ENCODE measurements at places on chromosomes 12 and 14. TPM values are rescaled to one million over a fixed set of nuclear protein-coding genes. Genes with fewer than 3 reads are reported as not detected.

Gene TRPV4
- total RNA-seq = 0.10 TPM

- H3K4me3 ChIP-seq = no peak overlapping the region
- H3K36me3 ChIP-seq = no peaks in the 10 kb centered on the region
- H3K27ac ChIP-seq = no peak overlapping the region
- peak; percentile 51 for DNase-seq
- H3K4me1 ChIP-seq = no peaks in the 10 kb centered on the region
Measured at GRCh38 chr14:30283822-30284446, 275.0 kb upstream of the G2E3 start.

GRCh38 chr12:40224439-40225291 lies at the start of gene LRRK2:
Gene LRRK2 (plus strand): TSS chr12:40224997. CDS start chr12:40225132, 135 bp downstream.
- DNase-seq = peak; percentile 60
- H3K27ac ChIP-seq = peak within 1 kb of the TSS; percentile 83
- no peaks in the 10 kb centered on the region for H3K4me1 ChIP-seq
- no peaks in the 10 kb centered on the region for H3K36me3 ChIP-seq
- H3K4me3 ChIP-seq = peak within 1 kb of the TSS; percentile 50

Gene PLEKHD1
- total RNA-seq = 0.10 TPM

DNA sequence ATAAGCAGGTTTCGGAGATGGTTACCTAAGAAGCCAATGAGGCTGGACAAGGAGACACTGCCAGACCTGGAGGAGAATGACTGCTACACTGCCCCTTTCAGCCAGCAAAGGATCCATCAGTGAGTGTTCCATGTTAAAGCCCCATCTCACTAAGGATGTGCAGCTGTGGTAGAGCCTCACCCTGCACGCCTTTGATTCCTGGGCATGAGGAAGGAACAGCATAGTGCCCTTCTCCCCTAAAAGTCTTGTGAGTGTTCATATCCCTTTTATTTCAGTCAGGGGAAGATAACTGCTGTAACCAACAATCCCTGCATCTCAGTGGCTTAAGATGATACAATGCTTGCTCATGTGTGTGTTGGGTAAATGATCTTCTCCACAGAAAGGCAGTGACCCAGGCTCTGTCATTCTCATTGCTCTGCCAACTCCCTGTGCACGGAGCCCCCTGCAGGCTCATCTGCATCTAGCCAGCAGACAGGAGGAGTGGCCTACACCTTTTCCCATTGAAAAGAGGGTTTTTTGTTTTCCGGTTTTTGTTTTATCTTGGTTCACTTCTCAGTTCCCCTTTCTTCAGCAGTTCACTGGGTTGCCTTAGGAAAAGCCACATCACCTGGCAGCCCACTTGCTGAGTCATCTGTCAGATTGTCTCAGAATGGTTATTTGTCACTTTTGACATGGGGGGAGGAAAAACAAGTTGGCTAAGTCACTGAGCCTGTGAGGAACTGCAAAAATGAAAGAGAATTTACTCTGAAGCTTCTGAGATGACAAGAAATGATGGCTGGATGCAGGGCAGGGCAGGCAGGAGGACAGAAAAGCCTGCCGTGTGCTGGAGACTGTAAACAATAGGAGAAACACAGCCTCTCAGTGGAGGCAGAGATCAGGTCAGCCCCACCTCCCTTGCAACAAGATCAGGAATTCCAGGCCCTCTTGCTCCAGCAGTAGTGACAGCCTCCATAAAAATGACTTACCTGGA lies 193.3 kb downstream of the ANO4 start:
- no peaks in the 10 kb centered on the region for H3K36me3 ChIP-seq
- H3K4me1 ChIP-seq = no peaks in the 10 kb centered on the region
- no peak for DNase-seq
- H3K27ac ChIP-seq = no peak overlapping the region

DNA sequence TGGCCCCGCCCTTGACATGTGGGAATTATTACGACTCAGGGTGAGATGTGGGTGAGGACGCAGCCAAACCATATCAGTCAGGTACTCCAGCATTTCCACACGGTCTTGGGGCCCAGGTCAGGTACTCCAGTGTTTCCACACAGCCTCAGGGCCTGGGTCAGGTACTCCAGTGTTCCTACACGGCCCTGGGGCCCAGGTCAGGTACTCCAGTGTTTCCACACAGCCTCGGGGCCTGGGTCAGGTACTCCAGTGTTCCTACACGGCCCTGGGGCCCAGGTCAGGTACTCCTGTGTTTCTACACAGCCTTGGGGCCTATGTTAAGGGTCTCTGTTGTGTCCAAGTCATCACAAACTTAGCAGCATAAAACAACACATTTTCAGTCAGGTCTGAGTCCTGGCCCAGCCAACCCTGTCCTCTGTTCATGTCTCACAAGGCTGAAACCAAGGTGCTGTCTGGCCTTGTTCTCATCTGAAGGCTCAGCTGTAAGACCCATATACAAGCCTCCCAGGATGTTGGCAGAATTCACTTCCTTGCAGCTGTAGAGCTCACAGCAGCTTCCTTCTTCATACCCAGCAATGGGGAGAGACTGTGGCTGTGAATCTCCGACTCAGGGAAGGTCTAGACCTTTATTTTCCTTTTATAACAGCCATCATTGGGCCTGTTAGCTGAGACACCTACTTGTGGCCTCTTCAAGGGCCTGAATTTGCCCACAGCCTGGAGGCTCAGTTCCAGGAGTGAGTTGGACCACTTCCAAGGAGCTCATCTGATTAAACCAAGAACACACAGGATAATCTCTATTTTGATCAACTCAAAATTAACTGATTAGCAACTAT lies 107.6 kb upstream of the SFSWAP start:
- DNase-seq = no peak
- H3K4me1 ChIP-seq = no peaks in the 10 kb centered on the region
- no peaks in the 10 kb centered on the region for H3K36me3 ChIP-seq
- no peak overlapping the region for H3K4me3 ChIP-seq
- H3K27ac ChIP-seq = no peak overlapping the region
- H3K27me3 ChIP-seq = no peaks in the 10 kb centered on the region

DNA sequence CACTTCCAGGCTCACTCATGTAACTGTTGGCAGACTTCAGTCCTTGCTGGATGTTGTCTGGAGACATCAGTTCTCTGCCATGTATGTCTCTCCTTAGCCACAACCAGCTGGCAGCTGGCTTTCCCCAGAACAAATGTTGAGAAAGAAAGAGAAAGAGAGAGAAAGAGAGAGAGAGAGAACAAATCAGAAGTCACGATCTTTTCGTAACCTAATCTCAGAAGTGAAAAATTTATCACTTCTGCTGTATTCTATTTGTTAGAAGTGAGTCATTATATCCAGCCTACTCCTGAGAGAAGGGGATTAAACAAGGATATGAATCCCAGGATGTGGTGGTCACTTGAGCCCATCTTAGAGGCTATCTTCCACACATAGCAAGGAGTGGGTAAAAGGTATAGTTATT lies 101.2 kb downstream of the BTG1 start:
- H3K36me3 ChIP-seq = no peaks in the 10 kb centered on the region
- no peaks in the 10 kb centered on the region for H3K27me3 ChIP-seq
- no peaks in the 10 kb centered on the region for H3K4me1 ChIP-seq
- H3K4me3 ChIP-seq = no peak overlapping the region
- no peak overlapping the region for H3K27ac ChIP-seq

- H3K4me3 ChIP-seq = no peak overlapping the region
- no peak overlapping the region for H3K27ac ChIP-seq
- H3K36me3 ChIP-seq = no peaks in the 10 kb centered on the region
Measured at GRCh38 chr14:51398898-51399297, 158.9 kb downstream of the TMX1 start.

GRCh38 chr12:130559806-130560205 lies 156.3 kb downstream of the RIMBP2 start:
- no peaks in the 10 kb centered on the region for H3K27me3 ChIP-seq
- no peaks in the 10 kb centered on the region for H3K4me1 ChIP-seq
- DNase-seq = peak; percentile 55

Gene WNT1
- not detected for total RNA-seq

GRCh38 chr14:103225476-103225875 lies 102.2 kb downstream of the TNFAIP2 start:
- no peaks in the 10 kb centered on the region for H3K4me1 ChIP-seq
- H3K4me3 ChIP-seq = no peak overlapping the region
- peaks cover 12% of the 10 kb centered on the region for H3K27me3 ChIP-seq

Gene AQP6
- total RNA-seq = not detected

GRCh38 chr12:26046203-26046602 lies 78.6 kb downstream of the BHLHE41 start:
- DNase-seq = no peak
- no peak overlapping the region for H3K4me3 ChIP-seq
- no peaks in the 10 kb centered on the region for H3K27me3 ChIP-seq
- H3K4me1 ChIP-seq = no peaks in the 10 kb centered on the region

DNA sequence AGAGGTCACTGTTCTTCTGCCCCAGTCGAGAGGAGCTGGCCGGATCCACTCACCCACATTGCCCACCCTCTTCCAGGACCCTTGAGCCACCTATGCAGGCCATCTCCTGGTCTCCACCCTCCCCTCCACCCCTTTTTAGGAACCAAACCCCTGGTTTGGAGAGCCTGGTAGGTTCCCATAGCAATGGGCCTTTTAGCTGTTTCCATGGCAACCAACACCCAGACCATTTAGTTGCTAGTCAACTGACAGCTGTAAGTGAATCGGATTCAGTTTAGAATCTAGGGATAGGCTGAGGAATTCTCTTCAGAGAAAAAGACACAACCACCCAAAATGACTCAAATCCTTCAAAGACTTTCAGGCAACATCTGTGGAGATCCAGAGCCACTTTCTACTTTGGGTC lies 16.5 kb downstream of the NPC2 start:
- no peak for DNase-seq
- H3K4me1 ChIP-seq = no peaks in the 10 kb centered on the region
- H3K27ac ChIP-seq = no peak overlapping the region
- H3K4me3 ChIP-seq = no peak overlapping the region
- no peaks in the 10 kb centered on the region for H3K36me3 ChIP-seq

DNA sequence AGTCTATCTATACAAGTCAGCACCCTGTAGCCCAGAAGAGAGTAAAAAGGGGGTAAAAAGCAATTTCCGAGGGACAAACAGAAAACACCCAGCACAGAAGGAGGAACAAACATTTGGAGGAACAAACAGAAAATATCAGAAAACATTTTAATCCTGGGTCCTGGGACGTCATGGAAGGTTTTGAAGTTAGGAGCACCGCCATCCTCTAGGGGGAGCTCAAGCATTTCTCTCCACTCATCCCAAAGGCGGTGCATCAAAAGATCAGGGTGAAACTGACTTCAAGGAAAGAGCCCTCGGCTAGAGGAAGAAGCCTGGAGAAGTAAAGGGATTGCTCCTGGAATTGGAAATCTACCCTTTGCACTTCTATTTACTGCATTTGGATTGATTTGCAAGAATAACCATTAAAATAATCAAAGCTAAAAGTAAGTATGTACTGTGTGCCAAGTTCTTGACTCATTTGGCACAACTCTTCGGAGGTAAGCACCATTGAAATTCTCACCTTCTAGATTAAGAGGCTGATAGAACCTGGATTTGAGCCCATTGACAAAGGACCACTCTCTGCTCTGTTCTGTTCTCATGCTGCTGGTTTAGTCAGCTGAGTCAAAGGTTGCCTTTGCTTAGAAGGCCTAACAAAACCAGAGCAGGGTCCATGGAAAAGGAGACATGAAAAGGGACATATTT lies 17.2 kb upstream of the POC1B start:
- no peak overlapping the region for H3K27ac ChIP-seq
- H3K4me3 ChIP-seq = no peak overlapping the region
- peak; percentile 81 for DNase-seq
- H3K27me3 ChIP-seq = no peaks in the 10 kb centered on the region
- peaks cover 2% of the 10 kb centered on the region for H3K4me1 ChIP-seq
- no peaks in the 10 kb centered on the region for H3K36me3 ChIP-seq

Gene C14orf132
- total RNA-seq = 2.2 TPM

Gene AEBP2
- total RNA-seq = 25.5 TPM

Gene PRB4
- not detected for total RNA-seq

DNA sequence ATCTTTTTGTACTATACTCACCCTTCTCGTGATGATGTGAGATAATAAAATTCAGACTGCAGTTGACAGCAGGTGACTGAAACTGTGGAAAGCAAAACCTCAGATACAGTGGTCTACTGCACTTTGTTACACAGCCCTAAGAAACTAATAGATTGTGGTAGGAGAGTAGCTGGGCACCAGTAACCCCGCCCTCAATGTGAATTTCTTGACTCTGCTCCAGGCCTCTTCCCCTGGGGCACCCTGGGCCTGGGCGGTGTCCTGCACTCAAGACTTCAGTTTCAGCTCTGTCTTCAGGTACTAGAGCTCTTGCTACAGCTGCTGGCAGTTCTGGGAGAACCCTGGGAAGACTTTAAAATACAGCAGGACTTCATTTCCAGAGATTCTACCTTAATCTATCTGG lies 197.6 kb upstream of the AVPR1A start:
- no peaks in the 10 kb centered on the region for H3K27me3 ChIP-seq
- H3K4me1 ChIP-seq = no peaks in the 10 kb centered on the region
- H3K27ac ChIP-seq = no peak overlapping the region

Gene PRB2
- total RNA-seq = not detected

GRCh38 chr12:26874501-26875296 lies 41.7 kb upstream of the ITPR2 start:
- peaks cover 3% of the 10 kb centered on the region for H3K4me1 ChIP-seq
- no peak overlapping the region for H3K27ac ChIP-seq
- no peak overlapping the region for H3K4me3 ChIP-seq
- H3K36me3 ChIP-seq = no peaks in the 10 kb centered on the region
- DNase-seq = no peak
- no peaks in the 10 kb centered on the region for H3K27me3 ChIP-seq

DNA sequence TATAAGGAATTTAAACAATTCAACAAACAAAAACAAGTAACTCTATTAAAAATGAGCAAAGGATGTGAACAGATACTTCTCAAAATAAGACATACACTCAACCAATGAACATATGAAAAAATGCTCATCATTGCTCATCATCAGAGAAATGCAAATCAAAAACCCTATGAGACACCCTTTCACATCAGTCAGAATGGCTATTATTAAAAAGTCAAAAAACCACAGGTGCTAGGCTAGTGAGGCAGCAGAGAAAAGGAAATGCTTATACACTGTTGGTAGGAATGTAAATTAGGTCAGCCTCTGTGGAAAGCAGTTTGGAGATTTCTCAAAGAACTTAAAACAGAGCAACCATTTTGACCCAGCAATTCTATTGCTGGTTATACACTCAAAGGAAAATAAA lies 52.0 kb downstream of the NAV3 start:
- H3K27me3 ChIP-seq = no peaks in the 10 kb centered on the region
- H3K27ac ChIP-seq = no peak overlapping the region
- no peak overlapping the region for H3K4me3 ChIP-seq
- DNase-seq = no peak
- no peaks in the 10 kb centered on the region for H3K4me1 ChIP-seq

Gene TMPO
- 202 TPM for total RNA-seq

Gene TAS2R9
- not detected for total RNA-seq

DNA sequence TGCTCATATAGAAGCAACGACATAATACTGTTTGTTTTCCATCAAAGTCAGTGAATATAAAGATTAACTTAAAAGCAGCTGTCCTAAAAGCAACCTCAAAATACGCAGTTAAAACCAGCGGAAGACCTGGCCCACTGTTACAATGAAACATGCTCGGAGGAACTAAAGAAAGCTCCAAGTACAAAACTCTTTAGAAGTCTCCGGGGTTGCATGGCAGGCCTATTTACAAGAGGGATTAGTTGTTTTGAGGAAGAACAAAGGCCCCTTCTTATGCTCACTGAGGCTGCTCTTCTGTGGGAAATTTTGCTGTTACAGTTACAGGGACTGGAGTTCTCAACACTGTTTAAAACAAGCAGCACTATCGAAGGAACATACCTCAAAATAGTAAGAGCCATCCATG lies 75.9 kb upstream of the C12orf71 start:
- H3K27ac ChIP-seq = no peak overlapping the region
- no peak for DNase-seq
- no peaks in the 10 kb centered on the region for H3K27me3 ChIP-seq
- H3K4me3 ChIP-seq = no peak overlapping the region

Gene ZFYVE1
- total RNA-seq = 17.5 TPM

Gene KRT73
- not detected for total RNA-seq

Gene ANKRD33
- total RNA-seq = not detected
